ENCODE measurements at places on chromosomes 16 and 17. TPM values are rescaled to one million over a fixed set of nuclear protein-coding genes. Genes with fewer than 3 reads are reported as not detected.

DNA sequence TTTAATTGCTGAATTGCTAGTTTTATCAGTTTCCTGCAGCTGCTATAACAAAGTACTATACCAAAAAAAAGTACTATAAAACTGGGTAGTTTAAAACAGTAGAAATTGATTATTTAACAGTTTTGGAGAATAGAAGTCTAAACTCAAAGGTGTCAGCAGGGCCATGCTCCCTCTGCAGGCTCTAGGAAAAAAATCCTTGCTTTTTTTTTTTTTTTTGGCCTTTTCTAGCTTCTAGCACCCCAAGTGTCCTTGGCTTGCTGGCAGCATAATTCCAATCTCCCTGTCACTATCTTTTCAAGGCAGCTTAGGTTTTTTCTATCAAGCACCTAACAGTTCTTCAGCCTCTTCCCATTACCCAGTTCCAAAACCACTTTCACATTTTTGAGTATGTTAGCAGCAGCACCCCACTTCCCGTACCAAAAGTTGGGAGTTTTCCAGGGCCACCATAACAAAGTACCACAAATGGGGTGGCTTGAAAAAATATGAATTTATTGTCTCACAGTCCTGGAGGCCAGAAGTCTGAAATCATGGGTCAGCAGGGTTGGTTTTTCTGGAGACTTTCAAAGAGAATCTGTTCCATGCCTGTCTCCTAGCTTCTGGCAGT lies 37.4 kb downstream of the BPTF start:
- H3K27ac ChIP-seq: no peak overlapping the region
- peaks cover 18% of the 10 kb centered on the region for H3K4me1 ChIP-seq
- no peaks in the 10 kb centered on the region for H3K36me3 ChIP-seq
- DNase-seq: no peak
- no peaks in the 10 kb centered on the region for H3K27me3 ChIP-seq

DNA sequence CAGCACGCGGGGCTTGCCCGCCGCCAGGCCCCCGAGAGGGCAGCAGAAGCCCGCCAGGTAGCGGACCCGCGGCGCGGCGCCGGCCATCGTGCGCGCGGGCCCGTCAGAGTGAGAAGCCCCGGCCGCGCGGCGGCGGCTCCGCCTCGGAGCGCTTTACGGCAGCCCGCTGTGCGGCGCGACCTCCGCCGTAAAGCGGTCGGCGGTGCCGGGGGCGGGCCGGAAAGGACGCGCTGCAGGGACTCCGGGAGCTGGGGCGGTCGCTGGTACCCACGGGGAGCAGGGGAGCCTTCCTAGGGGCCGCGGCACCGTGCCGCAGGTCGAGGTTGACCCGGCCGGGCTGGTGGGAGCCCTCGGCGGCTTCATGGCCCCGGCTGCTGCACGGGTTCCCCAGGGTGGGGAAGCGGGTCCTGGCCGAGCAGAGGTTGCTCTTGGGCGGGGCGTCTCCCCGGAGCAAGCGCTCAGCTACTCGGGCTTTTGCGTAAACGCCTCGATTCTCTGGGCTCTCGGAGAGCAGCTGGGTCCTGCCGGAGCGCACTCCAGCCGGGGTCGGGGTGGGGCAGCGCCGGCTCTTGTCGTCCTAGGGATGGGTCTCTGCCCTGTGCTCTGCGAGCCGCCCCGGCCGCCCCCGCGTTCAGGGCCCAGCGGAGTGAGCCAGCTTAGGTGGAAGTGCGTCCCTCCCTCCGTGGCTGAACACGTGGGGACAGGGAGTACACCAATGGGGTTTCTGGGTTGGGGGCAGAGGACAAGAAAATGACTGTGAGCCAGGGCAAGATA lies at the start of gene FAAP100:
FAAP100 (minus strand) TSS at position 110 of the 774 bp plus-strand sequence; CDS start at position 87, 23 bp downstream.
- peaks cover 47% of the 10 kb centered on the region for H3K4me1 ChIP-seq
- DNase-seq: no peak
- H3K4me3 ChIP-seq: peak within 1 kb of the TSS; percentile 98
- peaks cover 21% of the 10 kb centered on the region for H3K36me3 ChIP-seq
- no peaks in the 10 kb centered on the region for H3K27me3 ChIP-seq
- H3K27ac ChIP-seq: peak within 1 kb of the TSS; percentile 92

DNA sequence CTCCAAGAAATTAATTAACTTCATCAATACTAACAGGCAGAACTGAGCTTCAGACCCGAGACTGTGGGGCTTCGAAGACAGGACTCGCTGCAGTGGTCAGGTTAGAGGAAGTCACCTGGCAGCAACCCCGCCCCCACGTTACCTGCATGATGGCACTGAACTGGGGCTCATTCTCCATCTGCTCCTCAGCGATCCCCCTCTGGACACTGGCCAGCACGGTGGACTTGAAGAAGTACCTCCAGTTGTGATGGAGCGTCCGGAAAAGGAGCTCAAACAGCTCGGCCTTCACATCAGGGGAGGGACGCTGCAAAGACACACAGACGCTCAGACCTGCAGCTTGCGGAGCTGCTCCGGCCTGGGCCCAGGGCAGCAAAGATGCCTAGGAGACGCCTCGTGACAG lies 40.9 kb upstream of the GSG1L start:
- H3K27me3 ChIP-seq: no peaks in the 10 kb centered on the region
- DNase-seq: no peak
- no peak overlapping the region for H3K27ac ChIP-seq
- no peak overlapping the region for H3K4me3 ChIP-seq

GRCh38 chr16:66008136-66008535 lies 358.4 kb upstream of the CDH5 start:
- no peak overlapping the region for H3K27ac ChIP-seq
- no peak for DNase-seq
- no peaks in the 10 kb centered on the region for H3K4me1 ChIP-seq
- no peak overlapping the region for H3K4me3 ChIP-seq
- H3K27me3 ChIP-seq: no peaks in the 10 kb centered on the region

DNA sequence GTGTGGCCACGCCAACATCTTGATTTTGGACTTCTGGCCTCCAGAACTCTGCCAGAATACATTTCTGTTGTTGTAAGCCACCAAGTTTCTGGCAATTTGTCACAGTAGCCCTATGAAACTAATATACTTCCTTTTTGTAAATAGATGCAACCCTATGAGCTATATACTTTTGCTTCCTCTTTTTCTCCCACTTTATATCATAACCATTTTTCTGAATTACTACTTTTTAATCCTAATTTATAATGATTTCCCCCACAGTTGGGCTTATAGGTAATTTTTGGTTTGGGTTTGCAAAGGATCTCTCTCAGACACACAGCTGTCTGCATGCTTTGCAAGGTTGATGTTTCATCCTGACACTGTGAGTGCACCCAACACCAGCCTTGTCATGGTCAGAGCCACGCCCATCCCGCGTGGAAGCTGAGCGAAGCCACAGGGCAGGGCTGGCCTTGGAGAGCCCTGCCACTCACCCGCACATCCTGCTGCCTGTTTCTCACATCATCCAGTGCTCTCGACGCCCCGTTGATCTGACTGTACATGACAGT lies 5.8 kb downstream of the TRIM25 start:
- H3K4me1 ChIP-seq: peaks cover 22% of the 10 kb centered on the region
- DNase-seq: no peak
- no peak overlapping the region for H3K27ac ChIP-seq
- no peaks in the 10 kb centered on the region for H3K27me3 ChIP-seq
- H3K36me3 ChIP-seq: peaks cover 33% of the 10 kb centered on the region
- no peak overlapping the region for H3K4me3 ChIP-seq

DNA sequence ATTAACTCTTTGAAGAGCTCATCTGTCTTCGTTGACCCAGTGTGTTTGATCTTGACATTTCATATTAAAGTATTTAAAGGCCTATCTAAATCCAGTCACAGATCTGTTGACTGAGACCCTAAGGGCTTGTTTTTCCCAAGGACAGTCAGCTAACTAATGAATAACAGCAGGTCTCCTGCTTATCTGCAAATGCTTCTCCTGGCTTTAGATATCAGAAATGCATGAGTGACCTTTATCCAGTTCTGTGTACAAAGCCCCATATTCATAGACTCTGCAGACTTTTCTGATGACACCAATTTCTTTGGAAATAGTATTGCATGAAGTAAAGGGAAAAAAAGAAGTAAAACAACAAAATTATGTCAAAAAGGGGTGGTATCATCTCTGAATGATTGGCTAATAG lies 70.3 kb downstream of the YPEL2 start:
- peaks cover 34% of the 10 kb centered on the region for H3K36me3 ChIP-seq
- H3K27me3 ChIP-seq: no peaks in the 10 kb centered on the region
- H3K4me3 ChIP-seq: no peak overlapping the region
- H3K27ac ChIP-seq: no peak overlapping the region
- H3K4me1 ChIP-seq: peaks cover 4% of the 10 kb centered on the region

DNA sequence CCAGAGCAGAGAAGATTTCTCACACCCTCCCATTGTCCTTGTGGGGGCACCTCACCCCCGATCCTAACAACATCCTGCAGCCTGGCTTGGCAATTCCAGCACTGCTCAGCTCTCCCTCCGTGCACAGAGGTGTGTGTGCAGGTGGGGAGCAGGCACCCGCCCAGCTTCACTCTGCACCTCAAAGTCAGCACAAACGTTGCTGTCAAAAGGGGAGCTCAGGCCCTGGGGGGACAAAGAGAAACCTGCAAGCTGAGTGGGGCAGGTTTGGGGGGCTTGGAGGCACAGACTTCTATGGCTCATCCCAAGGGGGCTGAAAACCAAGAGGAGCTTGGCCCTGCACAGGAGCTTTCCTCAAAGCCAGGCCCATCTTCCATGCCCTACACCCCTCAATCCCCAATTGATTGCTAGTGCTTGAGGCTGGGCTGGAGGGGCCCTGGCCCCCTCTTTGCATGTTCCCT lies 231.9 kb upstream of the TNRC6C start:
- no peak overlapping the region for H3K4me3 ChIP-seq
- peaks cover 16% of the 10 kb centered on the region for H3K4me1 ChIP-seq
- no peaks in the 10 kb centered on the region for H3K36me3 ChIP-seq
- H3K27ac ChIP-seq: no peak overlapping the region
- no peak for DNase-seq

- no peaks in the 10 kb centered on the region for H3K36me3 ChIP-seq
- no peak for DNase-seq
- H3K27me3 ChIP-seq: no peaks in the 10 kb centered on the region
- no peak overlapping the region for H3K27ac ChIP-seq
Measured at GRCh38 chr16:5433587-5433986, 336.0 kb upstream of the EEF2KMT start.

GRCh38 chr17:80825471-80826345 lies 165.9 kb upstream of the CHMP6 start:
- no peaks in the 10 kb centered on the region for H3K36me3 ChIP-seq
- DNase-seq: no peak
- H3K4me3 ChIP-seq: no peak overlapping the region
- no peaks in the 10 kb centered on the region for H3K27me3 ChIP-seq
- H3K4me1 ChIP-seq: peaks cover 17% of the 10 kb centered on the region

DNA sequence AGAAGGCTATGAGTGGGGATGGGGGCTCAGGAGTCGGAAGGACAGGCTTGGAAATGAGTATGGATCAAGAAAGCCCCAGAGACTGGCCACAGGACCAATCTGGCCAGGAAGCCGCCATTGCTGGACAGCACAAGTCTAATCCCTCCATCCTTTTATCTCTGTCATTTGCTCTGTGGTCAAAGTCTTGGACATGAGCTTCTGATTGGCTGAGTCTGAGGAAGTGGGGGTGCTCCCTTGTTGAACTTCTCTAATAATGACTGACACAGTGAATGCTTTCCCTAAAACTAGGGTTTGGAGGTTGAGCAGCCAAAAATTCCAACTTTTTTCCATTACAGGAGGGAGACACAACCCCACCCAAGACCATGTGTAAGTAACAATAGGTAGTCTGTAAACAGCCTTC lies 97.4 kb downstream of the MARF1 start:
- no peak overlapping the region for H3K27ac ChIP-seq
- no peak for DNase-seq

DNA sequence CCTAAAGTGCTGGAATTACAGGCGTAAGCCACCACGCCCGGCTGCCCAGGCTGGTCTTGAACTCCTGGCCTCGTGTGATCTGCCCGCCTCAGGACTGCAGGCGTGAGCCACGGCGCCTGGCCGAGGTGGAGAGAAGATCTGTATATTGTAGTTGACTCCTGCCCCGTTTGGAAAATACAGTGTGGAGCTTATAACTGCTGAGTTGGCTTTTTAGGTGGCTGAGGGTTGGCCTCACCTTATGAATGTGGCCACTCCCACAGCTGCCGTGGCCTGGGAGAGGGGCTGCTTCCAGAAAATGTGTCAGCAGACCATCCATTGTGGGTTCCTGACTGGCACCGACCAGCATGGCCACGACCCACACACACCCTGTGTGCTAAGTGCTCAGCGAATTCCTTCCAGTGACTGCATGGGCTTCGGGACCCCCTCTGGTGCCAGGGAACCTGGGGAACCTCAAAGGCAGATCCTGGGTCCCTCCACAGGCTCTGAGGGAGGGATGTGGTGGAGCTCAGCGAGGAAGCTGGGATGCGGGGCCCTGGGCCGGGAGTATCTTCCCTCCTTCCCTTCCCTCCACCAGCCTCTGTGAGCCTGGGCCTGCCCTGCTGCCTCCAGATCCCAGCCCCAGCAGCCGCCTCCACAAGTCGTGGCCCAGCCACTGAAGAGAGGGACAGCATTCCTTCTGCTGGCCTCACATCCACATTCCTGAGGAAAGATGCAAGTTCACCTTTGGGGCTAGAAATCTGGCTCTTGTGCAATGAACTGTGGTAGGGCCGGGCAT lies 10.9 kb upstream of the RAB11FIP3 start:
- peaks cover 6% of the 10 kb centered on the region for H3K36me3 ChIP-seq
- no peaks in the 10 kb centered on the region for H3K4me1 ChIP-seq
- H3K4me3 ChIP-seq: no peak overlapping the region
- H3K27me3 ChIP-seq: no peaks in the 10 kb centered on the region
- H3K27ac ChIP-seq: no peak overlapping the region
- DNase-seq: no peak

DNA sequence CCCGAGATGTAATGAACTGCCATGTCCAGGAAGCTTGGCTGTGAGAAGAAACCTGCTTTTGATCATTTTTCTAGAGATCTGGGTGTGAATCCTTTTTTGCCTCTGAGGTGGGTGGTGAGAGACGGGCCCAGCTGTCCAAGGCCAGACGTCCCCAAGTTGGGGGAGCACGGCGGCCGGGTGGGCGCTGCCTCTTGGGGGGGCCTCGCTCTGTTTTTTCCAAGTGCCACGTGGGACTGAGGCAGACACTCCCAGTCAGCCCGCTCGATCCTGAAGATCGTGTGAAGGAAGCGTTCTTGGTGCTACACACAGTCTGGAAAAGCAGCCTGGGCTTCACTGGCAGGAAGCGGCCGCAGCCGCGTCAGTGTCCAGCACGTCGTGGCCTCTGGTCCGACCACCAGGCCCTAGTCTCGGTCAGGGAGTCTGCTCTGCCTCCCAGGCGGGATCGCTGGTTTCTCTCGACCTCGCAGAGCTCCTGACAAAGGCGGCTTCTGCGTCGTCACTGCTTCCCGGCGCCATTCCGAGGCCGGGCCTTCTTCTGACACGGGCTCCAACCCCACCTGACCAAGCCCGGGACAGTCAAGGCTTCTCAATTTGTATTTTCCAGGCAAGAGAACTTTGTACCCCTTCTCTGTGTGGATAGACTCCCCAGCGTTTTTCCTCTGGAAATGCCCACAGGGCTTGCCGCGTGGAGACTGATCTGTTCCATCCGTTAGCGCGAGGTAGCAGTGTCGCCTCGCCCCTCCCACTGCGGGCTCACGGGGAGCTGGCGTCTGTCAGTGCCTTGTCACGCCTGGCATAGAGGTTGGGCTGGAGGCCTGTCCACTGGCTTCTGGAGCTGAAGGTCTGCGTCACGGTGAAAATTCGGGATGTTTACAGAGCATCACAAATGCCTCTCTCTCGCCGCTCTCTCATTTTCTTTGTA lies 12.4 kb downstream of the PRSS27 start:
- no peaks in the 10 kb centered on the region for H3K27me3 ChIP-seq
- no peak for DNase-seq
- no peak overlapping the region for H3K4me3 ChIP-seq
- no peaks in the 10 kb centered on the region for H3K4me1 ChIP-seq
- peaks cover 23% of the 10 kb centered on the region for H3K36me3 ChIP-seq

The NPIPA7 gene
- total RNA-seq: 12.9 TPM

The PROCA1 gene
- 1.8 TPM for total RNA-seq

The CNTROB gene
- total RNA-seq: 11.2 TPM

The NUDT16L1 gene
- total RNA-seq: 24.0 TPM

The ZSCAN10 gene
- total RNA-seq: not detected
